RPMI7951 (cell line): ENCODE measurements at places on chromosomes 3 and 15.

- no peak for DNase-seq
Observed at GRCh38 chr15:74391582-74392450, 24.4 kb upstream of the CYP11A1 start.

GRCh38 chr3:3646934-3647333 is 152.3 kb upstream of the LRRN1 start:
- no peak for DNase-seq

DNA sequence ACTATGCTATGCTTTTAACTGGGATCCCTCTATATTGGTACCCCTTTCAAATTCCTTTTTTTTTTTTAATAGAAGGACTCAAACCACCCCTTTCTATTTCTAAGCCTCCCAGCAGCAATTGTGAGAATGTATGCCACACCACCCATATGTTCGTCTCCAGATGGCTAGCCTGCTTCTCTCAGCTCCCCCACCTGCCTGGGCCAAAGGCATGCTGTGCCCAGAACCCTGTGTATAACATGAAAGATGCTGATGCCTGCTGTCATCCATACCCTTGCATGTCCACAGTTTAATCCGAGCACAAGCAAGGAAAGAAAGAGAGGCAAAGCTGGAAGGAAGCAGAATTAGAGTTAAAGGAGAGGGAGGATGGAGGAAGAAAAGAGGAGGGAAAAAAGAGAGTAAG is 159.5 kb upstream of the CNTN6 start:
- DNase-seq, result no peak

- no peak for DNase-seq
Observed at GRCh38 chr3:13015286-13016082, 57.7 kb downstream of the IQSEC1 start.

- peak; percentile 10 for DNase-seq
Observed at GRCh38 chr3:147864754-147865354, 455.7 kb downstream of the ZIC1 start.

DNA sequence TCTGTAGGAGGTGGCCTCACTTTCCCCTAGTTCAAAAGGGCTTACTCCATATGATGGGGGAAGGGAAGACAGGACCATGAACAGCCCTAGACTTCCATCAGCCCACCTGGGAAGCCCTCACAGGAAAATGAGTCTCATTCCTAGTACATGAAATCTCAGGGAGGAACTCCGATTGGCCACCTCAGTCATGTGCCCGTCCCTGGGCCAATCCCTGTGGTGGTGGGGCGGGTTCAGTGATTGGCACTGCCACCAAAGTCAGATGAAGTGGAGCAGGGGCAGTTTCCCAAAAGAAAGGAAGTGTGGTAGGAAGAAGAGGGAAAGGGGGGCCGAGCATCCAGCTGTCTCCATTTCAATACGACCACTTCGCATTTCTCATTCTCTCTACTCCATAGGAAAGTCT is 25.9 kb upstream of the GP9 start:
- DNase-seq, result no peak

- DNase-seq, result no peak
Observed at GRCh38 chr3:182117583-182117982, 405.9 kb downstream of the SOX2 start.

DNA sequence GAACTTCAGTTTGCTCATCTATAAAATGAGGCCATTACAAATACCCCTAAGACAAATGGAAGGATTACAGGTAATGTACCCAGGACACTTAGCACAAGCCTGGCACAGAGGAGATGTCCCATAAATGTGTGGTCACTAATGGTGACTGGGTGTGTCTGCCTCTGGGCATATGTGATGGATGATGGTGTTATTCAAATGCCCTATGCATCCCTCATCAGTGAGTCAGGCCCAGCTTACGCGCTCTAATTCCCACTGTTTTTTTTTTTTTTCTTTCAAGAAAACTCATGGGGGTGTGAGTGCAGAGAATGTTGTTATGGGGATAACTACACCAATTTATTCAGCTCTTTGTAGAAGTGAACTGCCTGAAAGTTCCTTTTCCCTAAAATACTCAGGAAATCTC is 23.6 kb upstream of the KIF23 start:
- DNase-seq, result peak; percentile 88

DNA sequence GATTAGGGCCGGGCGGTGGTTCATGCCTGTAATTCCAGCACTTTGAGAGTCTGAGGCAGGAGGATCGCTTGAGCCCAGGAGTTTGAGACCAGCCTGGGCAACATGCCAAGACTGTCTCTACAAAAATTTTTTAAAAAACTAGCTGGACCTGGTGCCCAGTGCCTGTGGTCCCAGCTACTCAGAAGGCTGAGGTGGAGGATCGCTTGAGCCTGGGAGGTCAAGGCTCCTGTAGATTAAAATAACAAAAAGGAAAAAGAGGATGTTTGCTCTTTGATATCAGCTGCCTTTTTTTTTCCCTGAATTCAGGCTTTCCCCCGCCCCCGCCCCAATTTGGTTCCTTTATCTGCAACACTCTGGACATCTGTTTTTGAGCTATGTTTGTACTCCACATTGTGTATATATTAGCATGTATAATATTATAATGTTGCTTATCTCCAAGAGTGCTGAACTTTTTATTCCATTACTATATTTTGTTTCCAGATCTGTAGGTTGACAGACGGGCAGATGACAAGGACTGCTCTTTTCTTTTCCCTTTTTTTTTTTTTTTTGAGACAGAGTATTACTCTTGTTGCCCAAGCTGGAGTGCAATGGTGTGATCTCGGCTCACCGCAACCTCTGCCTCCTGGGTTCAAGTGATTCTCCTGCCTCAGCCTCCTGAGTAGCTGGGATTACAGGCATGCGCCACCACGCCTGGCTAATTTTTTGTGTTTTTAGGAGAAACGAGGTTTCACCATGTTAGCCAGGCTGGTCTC is 4.6 kb downstream of the SNAP23 start:
- no peak for DNase-seq

GRCh38 chr3:134294302-134295280 is 43.9 kb upstream of the RYK start:
- peak; percentile 49 for DNase-seq

DNA sequence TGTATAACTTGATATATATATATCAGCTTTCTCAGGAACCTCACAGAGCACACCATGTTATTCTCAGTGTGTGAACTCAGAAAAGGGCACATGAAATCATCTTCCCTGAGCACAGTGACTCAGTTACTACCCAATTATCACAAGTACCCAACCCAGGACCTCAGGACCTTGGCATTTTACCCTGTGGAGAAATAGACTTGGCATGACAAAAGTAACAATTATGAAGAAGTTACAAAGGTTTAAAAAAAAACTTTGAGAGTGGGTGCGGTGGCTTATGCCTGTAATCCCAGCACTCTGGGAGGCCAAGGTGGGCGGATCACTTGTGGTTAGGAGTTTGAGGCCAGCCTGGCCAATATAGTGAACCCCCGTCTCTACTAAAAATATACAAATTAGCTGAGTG is 52.4 kb downstream of the ONECUT1 start:
- peak; percentile 29 for DNase-seq

DNA sequence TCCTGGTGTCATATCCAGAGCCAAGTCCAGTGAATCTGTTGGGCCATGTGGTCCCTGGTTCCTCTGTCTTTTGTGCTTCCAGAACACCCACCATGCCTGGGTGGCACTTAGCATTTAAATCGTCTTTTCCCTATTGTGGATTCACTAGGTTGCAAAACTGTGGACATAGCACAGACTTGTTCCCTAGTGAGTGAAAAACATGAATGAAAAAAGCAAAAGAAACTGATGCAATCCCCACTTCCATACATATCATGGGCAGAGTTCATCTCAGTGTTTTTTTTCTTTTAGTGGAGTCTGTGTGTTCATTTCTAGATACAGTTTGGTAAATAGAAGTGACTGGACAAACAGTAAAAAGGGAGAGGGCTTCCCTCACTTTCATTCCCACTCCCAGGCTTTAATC is 170.5 kb downstream of the SLCO3A1 start:
- no peak for DNase-seq

GRCh38 chr3:33358172-33358781 is 81.0 kb downstream of the FBXL2 start:
- no peak for DNase-seq

DNA sequence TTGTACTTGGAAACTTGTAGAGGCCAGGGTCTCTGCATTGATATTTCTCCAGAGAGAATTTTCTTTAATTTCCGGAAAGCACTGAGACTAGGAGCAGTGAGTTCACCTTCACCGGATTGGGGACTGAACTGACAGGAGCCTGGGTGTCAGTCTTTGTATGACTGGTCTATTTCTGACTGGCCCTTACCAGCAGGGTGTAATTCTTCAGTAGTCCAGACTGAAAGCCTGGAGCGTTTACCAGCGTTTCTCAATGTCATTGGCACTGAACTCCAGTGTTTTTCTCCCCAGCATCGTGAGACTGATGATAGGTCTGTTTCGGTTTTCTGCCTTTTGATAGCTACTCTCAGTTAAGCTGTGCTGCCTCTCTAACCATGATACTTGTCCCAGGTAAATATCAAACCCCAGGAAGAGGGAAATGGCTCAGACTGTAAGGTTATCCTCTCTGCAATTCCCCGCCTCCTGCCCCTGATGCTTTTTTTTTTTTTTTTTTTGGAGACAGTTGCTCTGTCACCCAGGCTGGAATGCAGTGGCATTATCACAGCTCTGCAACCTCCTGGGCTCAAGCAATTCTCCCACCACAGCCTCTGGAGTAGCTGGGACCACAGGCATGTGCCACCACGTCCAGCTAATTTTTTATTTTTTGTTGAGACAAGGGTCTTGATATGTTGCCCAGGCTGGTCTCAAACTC is 103.6 kb downstream of the CACNA2D3 start:
- DNase-seq, result no peak

DNA sequence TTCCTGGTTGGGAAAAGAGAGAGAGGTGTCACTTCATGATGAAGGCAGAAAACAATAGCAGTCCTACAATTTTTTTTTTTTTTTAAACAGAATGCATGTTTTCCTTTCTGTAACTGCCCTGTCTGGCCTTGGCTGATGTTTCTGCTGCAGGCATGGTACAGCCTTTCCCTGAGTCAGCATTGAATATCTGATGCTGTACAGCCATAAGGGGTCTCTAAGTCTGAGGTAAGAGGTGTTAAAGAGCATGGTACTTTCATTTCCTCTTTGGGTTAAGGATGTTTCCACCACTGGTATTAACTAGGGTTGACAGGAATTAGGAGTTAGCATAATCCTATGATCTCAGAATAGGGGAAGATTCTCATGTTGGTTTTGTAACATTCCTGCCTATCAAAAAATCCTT is 147.4 kb downstream of the CHST2 start:
- no peak for DNase-seq

DNA sequence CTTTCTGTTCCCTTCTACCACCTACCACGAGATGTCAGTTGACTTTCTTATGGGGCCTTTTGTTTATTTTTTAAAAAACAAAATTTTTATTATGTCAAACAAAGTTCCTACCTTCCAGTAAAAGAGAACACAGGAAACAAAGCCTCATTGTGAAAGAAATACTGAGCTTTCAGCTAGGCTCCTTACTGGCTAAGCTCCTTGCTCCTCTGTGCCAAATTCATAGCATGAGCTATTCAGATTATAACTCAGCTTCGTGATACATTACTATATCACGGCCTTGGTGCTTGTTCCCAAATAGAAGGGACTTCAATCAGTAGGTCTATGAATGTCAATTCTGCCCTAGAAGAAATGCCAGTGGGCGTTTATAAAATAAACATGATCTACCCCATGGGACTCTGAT is 145.8 kb upstream of the CHRM5 start:
- no peak for DNase-seq

DNA sequence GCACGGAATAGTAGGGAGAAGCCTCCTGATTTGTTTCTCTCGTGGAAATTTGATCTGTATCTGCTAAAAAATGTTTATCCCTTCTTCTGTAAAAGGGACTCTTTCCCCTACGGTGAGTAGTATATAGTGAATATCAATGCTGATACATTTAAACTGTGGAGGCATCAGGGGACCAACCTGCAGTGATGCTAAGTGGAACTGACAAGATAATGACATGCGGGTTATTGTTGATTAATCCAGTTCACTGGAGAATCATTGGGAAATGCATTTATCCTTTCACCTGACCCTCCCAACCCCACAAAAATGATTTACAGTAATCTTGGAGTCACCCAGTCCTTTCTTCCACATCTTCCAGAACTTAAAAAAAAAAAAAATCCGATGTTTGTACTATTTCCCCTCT is 264.8 kb downstream of the PTPRG start:
- DNase-seq, result no peak

DNA sequence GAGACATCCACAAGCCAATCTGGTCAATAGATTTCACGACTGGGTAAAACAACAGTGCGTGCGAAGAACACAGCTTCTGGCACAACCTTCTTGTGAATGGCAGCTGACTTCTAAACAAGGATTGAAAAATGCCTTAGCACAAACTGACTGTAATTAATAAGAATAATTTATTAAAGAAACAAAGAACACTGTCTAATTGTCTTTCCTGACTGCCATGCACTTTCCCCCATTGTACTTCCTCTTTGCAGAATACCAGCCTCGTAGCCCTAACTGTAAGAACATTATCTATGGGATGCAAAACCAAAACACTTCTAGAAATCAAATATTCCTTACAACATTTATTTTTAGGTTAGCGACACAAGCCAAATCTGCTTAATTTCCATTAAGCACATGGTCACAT is 6.5 kb downstream of the FOXP1 start:
- DNase-seq, result no peak

- DNase-seq, result no peak
Observed at GRCh38 chr15:71355268-71355667, 240.0 kb downstream of the THSD4 start.

GRCh38 chr15:43168192-43169107 is 16.8 kb upstream of the CCNDBP1 start:
- DNase-seq, result peak; percentile 82

DNA sequence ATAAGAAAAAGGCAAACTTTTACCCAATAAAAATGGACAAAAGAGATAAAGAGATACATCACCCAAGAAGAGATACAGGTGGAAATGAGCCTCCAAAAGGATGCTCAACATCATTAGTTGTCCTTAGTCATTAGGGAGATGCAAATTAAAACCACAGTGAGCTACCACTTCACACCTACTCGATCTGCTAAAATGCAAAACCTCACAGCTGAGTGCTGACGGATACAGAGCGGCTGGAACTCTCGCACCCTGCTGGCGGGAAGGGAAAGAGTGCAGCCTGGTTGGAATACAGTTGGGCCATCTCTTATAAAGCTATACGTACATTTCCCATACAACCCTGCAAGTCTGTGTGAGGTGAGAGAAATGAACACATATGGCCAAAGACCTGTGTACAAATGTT is 78.5 kb upstream of the PRR20G start:
- DNase-seq, result peak; percentile 4

- no peak for DNase-seq
Observed at GRCh38 chr3:14523792-14524191, 16.4 kb downstream of the GRIP2 start.

DNA sequence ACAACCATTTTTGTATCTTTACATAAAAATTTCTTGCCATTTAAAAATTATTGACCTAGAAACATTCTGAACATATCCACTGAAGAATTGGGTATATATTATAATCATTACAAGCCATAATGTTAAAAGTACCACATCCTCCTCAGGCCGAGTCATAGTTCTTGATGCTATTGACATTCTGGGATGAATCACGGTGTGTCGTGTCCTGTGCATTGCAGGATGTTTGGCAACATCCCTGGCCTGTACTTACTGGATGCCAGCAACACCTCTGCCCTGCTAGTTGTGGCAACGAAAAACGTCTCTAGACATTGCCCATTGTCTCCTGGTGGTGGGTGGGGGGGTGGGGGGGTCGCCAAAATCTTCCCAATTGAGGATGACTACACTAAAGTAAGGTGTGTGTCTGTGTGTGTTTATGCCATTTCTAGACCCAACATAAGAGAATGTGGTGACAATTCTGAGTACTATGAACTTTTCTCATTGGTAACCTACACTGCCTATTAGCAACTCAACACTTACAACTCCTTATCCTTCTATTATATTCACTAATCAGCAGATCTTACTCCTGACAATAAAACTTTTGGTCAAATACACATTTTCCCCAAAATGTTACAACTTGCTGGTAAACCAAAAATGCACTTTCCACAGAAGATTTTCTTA is 471.6 kb downstream of the FOXP1 start:
- DNase-seq, result peak; percentile 80
